T-helper 2 cell treated with Interferon-gamma antibody and Interleukin-4, amounts not matched to agents 5 μg/mL and 100 μg/mL, for 36 hours (primary cell): ENCODE measurements at places on chromosomes 13 and 19.

- DNase-seq: no peak
Observed at GRCh38 chr13:31747966-31748365, 8.6 kb downstream of the RXFP2 start.

DNA sequence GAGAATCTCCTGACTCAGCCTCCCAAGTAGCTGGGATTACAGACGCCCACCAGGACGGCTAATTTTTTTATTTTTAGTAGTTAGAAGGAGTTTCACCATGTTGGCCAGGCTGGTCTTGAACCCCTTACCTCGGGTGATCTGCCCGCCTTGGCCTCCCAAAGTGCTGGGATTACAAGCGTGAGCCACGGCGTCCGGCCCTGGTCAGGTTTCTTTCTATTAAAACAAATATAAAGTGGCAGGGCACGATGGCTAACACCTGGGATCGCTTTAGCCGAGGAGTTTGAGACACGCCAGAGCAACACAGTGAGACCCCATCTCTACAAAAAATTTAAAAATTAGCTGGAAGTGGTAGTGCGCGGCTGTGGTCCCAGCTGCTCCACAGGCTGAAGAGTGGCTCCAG lies 1.5 kb upstream of the MED25 start:
- DNase-seq: no peak

DNA sequence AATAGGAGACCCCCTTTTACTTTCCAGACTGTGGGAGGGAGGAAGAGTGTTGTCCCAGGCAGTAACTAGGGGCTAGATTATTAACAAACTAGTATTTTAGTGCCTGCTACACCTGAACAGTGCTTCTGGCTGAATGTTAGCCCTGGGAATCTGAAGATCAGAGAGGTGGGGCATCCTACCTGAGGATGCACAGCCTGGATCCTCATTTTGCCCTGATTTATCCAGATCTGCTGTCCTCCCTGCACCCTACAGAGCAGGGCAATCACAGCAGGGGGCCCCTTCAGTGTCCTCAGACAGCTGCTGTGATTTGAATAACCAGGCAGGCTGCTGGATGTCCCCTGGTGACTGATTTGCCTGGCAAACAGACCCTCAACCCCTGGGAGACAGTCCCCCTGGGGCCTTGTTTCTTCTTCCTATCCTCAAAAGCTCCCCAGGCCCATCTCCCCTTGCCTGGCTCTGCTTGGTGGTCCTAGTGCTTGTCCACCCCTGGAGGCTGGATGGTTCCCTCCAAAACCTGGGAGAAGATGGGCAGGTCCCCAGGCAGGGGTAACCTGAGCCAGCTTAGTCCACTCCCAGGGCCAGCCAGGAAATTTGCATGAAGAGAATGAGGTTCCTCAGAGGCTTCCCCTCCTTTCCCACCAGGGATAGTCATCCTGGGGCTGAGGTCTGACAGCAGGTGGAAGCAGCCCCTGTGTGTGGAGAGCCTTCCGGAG lies at the start of gene OVOL3:
Gene OVOL3 (plus strand): TSS at position 657 of the 713 bp plus-strand sequence. CDS start 60 bp downstream, outside the sequence.
- DNase-seq: no peak

DNA sequence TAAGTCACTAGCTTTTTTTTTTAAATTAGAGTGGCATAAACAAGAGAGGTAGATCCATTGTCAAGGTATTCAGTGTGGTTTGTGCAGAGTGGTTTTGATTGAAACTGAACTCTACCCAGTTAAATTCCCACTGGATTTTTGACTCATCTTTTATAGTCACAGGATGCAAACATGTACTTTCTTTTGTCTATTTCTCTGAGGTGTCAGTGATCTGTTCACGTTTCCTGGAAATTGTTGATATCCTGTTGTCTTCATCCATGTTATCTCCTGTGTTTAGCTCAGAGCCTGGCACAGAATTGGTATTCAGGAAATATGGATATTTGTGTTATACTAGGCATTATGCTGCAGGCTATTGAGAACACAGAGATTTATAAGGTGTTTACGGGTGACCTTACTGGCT lies 119.7 kb downstream of the PCCA start:
- DNase-seq: no peak

DNA sequence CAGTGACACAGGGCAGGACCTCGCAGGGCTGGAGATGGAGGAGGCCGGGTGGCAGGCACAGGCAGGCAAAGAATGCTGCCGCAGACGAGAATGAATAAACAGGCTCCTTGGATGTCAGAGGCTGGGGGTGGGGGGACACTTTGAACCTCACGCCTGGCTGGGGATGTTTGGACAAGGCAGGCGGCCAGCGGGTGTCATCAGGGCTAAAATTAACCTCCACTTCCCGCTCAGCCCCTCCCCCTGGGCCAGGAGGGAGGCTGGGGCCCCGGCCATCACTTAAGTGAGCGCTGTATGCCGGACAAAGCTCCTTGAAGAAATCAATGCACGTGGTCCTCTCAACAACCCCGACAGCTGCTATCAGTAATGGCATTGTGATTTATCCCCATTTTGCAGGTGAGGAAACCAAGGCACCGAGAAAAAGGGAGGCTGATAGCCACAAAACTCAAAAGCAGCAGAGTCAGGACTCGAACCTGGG lies 10.3 kb upstream of the FUT5 start:
- DNase-seq: no peak
